ENCODE measurements at places on chromosomes 2 and 18. TPM values are rescaled to one million over a fixed set of nuclear protein-coding genes. Genes with fewer than 3 reads are reported as not detected.

Gene SLC8A1
- 22.5 TPM for total RNA-seq

Gene CPLX4
- not detected for total RNA-seq

DNA sequence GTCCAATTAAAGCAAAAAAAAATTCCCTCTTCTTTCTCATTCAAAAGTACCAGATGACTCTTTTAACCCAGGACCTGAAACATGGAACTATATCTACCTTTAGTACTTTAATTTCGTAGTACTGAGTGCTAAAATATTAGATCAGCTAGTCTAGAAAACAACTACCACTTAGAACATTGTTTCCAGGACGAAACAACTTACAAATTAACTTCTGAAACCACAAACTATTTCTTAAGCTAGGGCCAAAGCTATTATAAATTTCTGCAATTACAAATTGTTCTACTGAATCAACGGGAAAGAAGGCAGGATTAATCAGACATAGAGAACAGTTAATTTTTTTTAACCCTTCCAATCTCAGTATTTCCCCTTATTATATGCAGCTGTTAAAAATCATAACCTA, 39.9 kb downstream of the DARS1 start:
- no peak for DNase-seq

DNA sequence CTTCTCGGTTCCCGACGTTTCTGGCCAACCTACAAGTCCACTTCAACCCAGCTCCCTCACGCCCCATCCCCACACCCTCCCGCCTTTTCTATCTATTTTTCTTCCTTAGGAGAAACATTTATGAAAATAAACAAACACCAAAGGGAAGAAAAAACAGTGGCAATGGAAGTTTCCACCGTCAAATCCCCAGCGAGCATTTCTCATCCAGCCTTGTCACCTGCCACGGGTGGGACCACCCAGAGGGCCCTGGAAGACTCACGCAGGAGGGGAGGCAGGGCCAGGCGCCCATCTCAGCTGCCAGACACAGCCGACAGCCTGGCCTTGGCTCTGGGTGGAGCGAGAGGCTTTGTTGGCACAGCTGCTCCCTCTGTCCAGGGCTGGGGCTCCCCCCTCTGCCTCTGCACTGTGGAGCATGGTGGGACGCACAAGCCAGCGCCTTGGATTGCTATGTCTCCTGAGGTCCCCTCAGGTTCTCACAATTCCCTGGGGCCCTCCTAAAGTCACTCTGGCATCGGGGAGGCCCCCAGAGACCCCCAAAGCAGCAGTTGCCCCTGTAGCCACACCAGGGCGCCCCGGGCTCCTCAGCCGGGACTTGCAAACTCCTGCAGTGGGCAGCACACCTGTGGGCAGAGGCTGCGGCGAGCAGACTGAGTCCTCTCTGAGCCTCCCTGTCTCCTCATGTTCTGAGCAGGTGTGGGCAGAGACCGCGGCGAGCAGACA, 395.7 kb upstream of the SALL3 start:
- DNase-seq, result no peak

DNA sequence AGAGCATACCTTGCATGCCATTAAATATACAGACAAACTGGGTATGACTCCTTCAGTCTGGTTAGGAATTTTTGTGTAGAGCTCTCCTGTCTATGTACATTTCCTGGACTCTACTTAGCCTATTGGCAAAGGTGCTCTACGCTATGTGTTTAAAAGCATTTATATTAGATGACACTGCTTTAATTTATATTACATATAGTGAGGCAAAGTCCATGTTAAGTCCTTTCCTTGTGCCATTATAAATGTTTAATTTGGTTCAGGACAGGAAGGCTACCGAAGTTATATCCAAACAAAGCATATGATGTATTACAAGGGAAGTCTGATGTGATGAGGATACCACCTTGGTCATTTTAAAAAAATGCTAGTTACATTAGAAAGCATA, 117.4 kb upstream of the RAB27B start:
- no peak for DNase-seq

GRCh38 chr2:35033748-35034147, 1321.8 kb upstream of the CRIM1 start:
- no peak for DNase-seq

DNA sequence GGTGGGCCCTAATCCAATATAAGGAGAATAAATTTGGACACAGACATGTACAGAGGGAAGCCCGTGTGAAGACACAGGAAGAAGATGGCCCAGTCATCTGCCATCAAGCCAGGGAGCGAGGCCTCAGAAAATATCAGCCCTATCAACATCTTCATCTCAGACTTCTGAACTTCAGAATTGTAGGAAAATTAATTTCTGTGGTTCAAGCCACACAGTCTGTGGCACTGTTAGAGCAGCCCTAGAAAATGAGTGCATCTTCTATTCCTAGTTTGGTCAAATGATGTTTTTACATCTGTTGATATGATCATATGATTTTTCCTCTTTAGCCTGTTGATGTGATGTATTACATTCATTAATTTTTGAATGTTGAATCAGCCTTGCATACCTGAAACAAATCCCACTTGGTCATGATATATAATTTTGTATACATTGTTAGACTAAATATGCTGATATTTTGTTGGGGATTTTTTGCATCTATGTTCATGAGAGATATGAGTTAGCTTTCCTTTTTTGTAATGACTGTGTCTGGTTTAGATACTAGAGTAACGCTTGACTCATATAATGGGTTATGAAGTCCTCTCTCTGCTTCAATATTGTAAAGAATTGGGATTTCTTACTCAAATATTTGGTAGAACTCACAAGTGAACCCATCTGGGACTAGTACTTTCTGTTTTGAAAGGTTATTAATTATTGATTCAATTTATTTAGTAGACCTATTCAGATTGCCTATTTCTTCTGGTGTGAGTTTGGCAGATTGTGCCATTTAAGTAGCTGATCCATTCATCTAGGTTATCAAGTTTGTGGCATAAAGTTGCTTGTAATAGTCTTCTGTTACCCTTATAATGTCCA, 451.4 kb downstream of the EIPR1 start:
- no peak for DNase-seq
